ENCODE measurements at places on chromosomes 3 and 15.

- DNase-seq, result no peak
Measured at GRCh38 chr3:98504539-98504938, 7.1 kb downstream of the OR5K2 start.

- DNase-seq, result no peak
Measured at GRCh38 chr3:187767266-187768012, 22.2 kb upstream of the BCL6 start.

GRCh38 chr3:5479229-5479799, 291.8 kb downstream of the EDEM1 start:
- no peak for DNase-seq

- no peak for DNase-seq
Measured at GRCh38 chr3:178567611-178568010, 31.4 kb downstream of the KCNMB2 start.

GRCh38 chr3:97981886-97982285, 9.7 kb upstream of the RIOX2 start:
- no peak for DNase-seq

DNA sequence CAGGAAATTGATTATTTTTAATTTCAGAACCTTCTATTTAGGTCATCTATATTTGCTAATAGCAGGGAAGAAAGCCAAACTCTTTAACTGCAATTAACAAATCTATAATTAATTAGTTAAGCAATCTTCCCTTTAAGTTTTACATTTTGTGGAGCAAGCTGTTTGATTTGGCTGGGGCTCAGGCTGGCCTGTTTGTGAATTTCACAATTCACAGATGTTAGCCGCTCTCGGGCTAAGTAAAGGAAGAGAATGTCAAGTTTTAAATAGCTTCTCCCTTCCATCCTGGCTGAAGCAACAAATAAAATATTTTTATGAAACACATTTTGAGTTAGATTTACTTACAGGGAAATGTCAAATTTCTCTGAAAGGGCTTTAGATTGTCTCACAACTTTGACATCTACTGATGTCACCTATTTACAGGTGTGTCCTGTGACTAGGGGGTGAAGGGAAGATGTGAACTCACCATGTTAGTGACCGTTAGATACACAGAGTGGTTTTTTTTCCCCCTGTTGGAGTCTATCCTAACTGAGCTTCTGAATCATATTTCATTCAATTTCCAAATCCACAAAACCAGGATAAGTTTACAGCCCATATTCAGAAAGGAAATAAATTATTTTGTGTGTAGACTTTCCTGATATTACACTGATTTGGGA, 1.3 kb upstream of the TP63 start:
- DNase-seq, result no peak

GRCh38 chr3:159232966-159233365, 431.1 kb downstream of the MFSD1 start:
- DNase-seq, result no peak

- DNase-seq, result no peak
Measured at GRCh38 chr3:193850084-193850619, 257.1 kb downstream of the OPA1 start.

DNA sequence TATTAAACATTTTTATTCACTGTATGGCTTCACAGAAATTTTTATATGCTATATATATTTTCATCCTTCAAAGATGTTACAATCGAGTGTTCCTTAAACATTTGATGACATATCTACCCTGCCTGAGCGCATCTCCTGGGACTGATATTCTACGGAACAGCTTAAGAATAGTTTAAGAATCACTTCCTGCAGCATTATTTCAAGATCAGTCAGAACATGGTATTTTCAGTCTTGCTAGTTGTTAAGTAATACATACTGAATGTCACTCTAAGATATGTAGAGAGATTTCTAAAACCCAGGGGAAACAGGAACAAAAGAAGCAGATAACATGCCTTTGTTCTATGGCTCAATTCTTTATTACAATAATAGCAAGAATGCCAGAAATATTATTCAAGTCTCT, 8.7 kb downstream of the COL8A1 start:
- no peak for DNase-seq

DNA sequence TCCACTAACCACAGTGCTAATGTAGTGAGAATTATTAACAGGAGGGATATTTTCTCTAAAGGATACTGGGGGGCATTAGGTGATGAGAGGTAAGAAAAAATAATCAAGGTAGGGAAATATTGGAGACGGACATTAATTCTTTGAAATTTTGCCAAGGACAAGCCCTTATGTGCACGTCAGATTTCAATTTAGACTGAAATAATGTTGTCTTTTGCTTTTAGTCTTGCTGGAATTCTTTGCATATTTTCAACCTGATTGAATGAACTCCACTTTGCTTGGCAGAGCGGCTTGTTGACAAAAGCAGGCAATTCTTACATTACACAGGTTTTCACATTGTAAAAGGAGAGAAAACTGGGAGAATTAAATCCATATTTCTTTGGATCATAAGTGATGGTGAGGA, 25.0 kb upstream of the C3orf52 start:
- no peak for DNase-seq

DNA sequence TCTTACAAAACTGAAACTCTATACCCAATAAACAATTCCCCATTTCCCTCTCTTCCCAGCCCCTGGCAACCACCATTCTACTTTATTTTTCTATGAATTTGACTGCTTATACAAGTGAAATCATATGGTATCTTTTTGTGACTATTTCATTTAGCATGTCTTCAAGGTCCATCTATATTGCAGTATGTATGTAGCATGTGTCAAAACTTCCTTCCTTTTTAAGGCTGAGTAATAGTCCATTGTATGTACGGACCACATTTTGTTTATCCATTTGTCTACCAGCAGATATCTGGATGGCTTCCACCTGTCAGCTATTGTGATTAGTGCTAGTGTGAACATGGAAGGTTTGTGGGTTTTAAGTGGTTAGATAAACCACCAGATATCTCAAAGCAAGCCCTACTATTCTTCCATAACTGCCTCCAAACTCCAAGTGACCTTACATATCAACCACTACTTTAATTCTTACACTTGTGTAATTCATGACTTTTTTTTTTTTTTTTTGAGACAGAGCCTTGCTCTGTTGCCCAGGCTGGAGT, 134.7 kb downstream of the TMCC1 start:
- no peak for DNase-seq

DNA sequence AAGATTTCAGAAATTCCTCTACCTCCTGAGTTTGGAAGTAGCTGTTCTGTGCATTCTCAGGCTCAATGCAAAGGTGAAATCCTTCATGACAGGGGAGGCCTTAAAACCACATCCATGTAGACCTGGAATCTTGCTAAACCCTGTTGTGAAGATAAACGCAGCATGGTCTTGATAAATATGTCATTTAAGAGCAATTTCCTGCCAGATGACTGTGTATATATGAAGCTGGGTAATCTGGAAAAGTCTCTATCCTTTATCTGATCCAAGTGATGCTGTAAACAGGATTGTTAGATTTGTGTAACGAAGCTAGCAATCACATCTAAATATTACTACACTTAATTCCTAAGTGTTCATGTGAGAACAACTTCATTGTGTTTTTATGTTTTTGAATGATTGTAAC, 9.1 kb downstream of the MCTP2 start:
- DNase-seq, result no peak

GRCh38 chr3:195238586-195239118, 32.3 kb downstream of the XXYLT1 start:
- DNase-seq, result no peak

DNA sequence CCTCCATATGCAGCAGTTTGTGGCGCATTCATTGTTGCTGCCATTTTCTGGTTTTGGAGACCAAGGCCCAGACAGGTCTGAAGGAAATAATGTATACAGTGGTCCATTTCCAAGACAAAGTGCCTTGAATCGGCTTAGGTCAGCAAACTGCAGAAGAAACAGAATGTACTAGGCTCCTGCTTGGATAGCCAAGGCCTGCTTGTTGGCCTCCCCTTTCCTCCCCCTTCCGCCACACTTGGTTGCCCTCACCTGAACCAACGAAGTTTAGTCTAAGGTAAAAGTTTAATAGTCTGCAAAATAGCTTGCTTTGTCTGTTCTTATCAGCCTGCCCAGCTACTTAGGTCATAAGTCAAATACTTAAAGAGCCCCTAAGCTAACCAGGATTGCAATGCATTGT, 12.0 kb upstream of the RTP3 start:
- DNase-seq, result no peak

DNA sequence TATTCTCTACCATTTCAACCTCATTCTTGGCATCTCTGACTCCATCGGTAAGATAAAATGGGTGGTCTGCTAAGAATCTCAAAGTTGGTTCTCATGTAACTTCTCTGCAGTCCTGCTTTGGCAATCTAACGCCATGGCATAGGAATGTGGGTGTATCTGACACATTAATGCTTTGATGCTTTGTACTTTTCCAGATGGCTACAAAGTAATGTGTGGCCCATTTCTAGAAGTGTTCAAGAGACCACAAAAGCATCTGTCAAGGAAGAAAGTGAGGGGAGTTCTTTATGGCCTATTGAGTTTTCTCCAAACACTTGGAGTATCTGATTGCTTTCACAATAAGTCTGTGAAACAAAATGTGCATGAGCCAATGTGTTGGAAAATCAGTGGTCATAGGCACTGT, 339.9 kb upstream of the TGFBR2 start:
- no peak for DNase-seq

GRCh38 chr3:78258798-78259197, 1218.9 kb downstream of the ROBO2 start:
- no peak for DNase-seq

GRCh38 chr15:101458908-101459578, 30.5 kb downstream of the PCSK6 start:
- DNase-seq, result no peak

GRCh38 chr15:31752065-31752762, 278.1 kb upstream of the CHRNA7 start:
- no peak for DNase-seq

- no peak for DNase-seq
Measured at GRCh38 chr3:109070211-109070610, 47.7 kb downstream of the MORC1 start.

- DNase-seq, result no peak
Measured at GRCh38 chr3:195003006-195003892, 267.7 kb downstream of the XXYLT1 start.

- no peak for DNase-seq
Measured at GRCh38 chr3:52005571-52005986, 9.9 kb upstream of the RPL29 start.

DNA sequence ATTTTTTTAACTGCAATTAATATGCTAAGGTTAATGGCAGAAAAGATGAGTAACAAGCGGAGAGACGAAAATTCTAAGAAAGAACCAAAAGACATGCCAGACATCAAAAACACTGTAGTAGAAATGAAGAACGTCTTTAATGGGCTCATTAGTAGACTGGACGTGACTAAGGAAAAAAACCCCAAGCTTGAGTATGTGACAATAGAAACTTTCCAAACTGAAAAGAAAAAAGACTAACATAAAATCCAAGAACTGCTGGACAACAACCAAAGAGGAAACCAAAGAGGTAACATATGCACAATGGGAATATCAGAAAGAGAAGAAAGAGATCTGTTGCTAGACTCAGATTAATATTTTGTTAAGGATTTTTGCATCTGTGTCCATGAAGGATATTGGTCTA, 94.6 kb upstream of the SETMAR start:
- no peak for DNase-seq

- no peak for DNase-seq
Measured at GRCh38 chr15:71115567-71116351, 488 bp downstream of the THSD4 start.

- DNase-seq, result no peak
Measured at GRCh38 chr15:49188933-49189332, 18.9 kb downstream of the GALK2 start.

- DNase-seq, result no peak
Measured at GRCh38 chr3:140251678-140252077, 316.7 kb downstream of the CLSTN2 start.

DNA sequence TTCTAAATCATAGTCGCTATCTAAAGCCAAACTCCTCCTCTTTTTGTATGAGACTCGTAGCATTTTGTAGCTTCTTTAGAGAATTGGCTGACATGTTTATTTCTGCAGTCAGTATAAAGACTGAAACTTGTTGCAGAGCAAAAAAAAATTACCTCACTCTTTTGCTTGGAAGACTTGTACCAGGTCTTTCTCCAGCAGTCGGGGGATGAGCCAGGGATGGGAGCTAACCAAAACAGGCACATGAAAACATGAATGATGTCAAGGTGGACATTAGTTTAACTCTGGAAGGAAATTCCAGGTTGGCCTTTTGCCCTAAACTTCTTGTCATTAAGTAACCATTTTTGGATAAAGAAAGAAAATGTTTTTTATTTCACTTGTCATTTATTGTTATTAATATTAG, 47.0 kb upstream of the SCAANT1 start:
- DNase-seq, result no peak

GRCh38 chr3:120198305-120198878, 86.6 kb downstream of the GPR156 start:
- peak; percentile 10 for DNase-seq

GRCh38 chr3:83765956-83766355, 1192.8 kb upstream of the CADM2 start:
- no peak for DNase-seq

Data from CD4-positive, alpha-beta T cell treated with Interleukin-21 for 1 hour (primary cell).